CD4-positive, alpha-beta T cell treated with Interleukin-12 subunit alpha and Interleukin-12 subunit beta, for 1 hour (primary cell): ENCODE measurements at places on chromosomes 3 and 15.

- DNase-seq, result no peak
Observed at GRCh38 chr3:171132873-171133272, 106.4 kb upstream of the SLC2A2 start.

DNA sequence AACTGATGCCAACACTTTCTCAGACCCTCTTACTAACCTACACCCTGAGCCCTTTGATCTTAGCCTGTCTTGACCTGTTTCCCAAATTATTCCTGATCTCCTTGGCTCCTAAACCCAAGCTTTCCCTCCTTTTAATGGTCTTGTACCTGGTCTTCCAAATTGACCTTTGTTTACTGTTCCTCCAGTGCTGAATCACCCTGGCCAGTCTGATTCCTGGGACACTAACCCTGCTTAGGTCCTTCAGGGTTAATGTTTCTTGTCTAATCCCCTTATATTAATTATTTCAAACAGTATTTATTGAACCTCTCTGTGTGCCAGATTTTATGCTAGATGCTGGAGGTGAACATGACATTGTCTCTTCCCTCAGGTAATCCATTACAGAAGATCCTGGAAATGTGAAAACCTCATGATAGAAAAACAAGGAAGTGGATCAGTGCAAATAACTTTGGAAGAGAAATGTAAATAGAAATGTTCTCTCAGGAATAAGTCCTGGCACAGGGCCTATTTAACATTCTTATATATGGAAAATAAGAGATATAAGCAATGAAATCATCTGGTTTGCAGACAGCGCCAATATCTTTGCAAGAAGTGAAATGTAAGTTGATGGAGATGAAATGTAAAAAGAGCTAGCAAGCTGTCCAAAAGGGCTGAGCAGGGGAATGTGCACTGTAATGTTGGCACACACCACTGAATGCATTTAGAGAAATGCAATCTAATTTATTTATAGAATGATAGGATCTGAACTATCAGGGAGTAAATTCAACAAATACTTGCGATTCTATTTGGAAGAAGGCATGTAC, 20.7 kb downstream of the HGD start:
- DNase-seq, result no peak

DNA sequence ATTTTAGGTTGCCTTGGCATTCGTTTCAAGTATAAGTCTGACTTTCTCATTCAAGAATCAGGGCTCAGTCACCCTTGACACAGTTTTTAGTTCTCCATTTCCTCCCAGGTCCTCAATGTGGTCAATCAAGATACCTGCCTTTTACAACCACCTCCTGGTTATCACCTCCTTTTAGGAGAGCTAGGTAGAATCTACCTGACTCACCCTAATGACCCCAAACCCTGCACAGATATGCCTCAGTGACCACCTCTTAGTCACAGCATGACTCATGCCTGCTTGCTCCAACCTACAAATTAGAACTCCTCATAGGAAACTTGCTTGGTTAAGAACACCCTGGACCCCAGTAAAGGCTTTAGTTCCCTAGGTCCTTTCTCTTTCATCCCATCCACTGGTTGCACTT, 22.5 kb downstream of the DMXL2 start:
- no peak for DNase-seq

DNA sequence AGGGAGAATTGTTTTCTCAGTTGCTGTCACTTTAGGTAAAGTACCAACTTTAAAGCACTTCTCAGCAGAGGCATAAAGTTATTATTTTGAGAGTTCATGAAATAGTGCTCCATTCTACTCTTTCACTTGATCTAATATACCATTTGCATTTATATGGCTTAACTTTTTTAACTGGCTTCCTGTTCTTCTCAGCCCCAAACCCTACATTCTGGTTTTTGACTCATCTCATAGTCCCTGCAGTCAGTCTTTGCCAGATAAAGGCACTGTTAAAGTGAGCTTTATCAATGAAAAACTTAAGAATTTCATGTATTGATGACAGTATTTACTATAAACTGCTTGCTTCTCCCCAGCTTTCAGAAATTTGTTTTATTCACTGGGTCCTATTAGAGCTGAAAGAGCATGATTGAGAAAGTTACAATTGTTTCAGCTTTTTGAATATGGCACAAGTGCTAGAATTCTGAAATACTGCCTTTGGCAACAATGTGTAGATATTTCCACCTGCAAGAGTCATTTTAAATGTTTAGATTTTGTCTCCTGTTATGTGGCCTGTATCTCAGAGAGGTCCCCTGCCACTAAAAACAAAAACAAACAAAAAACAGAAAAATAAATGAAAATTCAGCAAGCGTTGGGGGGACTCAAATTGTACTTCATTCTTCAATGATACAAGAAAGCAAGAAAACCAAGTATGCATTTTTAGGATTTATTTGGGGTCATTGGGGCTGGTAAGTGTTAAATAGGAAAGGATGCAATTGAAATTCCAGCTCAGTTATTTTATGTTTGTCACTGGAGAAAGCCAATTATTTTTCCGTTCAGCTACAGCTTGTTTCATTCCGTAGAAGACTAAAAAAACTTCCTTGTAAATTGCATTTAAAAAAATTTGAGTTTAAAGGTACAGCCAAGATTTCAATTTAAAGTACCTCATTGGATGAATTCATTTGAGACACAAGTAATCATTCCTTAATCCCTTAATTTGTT, 28.6 kb downstream of the TGFBR2 start:
- DNase-seq, result no peak

DNA sequence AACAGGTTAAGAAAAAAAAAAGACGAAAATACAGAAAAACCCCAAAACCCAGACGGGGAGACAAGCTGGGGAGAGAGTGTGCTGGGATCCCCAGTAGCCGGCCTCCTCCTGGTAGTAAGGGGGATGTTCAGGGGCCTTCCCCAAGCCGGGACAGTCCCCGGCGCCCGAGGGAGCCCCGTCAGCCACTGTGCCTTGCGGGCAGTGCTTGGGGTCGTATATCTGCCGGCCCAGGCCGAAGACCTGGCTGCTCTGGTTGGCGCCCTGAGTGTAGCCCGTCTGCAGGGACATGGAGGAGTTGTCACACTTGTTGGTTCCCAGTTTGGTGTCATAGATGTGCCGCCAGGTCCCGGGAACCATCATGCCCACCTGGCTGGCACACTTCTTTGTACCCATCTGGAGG, 287.2 kb upstream of the GADL1 start:
- no peak for DNase-seq

DNA sequence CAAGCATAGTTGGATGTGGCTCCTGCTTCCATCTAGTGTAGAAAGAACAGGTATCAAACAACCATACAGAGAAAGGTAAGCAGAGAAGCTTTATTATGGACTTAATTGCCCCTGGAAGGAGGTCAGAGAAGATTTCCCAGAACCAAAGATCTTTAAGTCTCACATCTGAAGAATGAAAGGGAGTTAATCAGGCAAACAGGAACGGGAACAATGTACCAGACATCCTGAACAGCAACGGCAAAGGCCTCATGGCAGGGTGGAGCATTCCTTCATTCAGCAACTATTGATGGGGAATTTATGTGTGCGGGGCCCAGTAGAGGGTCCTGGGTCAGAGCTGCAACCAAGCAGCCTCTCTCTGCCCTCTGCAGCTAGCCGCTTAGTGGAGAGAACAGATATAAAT, 61.5 kb downstream of the LMCD1 start:
- no peak for DNase-seq

DNA sequence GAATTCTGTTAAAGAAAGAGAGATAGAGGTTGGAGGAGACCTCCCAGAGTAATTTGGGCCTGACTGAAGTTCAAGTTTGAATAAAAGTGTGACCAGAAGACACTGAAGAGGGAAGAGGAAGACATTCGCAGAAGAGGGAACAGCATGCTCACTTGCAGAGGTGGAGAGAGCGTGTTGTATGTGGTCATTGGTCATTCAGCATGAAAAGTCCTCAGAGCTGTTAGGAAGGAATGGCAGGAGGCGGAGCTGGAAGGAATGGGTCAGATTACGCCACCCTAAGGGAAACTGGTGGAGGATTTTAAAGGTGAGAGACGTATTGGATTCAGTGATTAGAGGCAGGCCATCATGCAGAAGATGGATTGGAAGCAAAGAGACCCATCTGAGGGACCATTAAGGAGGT, 41.6 kb downstream of the IQCH start:
- DNase-seq, result no peak

DNA sequence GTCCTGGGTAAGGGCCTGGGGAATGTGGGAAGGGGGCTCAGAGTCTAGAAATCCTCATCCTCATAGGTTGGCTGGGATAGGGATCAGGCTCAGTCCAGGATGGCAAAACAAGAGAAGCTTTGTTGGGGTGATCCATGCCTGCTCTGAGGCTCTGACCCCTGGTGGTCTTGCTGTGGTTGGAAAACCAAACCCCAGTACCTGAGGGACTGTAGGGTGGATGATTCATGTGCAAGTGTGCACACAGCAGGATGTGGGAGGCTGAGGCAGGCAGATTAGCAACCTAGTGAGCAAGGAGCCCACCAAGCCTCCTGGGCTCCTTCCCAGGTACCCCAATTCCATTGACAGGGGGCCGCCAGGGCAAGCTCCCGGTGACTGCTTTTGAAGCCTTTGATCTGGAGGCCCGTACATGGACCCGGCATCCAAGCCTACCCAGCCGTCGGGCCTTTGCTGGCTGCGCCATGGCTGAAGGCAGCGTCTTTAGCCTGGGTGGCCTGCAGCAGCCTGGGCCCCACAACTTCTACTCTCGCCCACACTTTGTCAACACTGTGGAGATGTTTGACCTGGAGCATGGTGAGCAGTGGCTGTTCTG, 3.1 kb downstream of the KLHDC8B start:
- no peak for DNase-seq

GRCh38 chr15:68340726-68341671, 63.5 kb downstream of the FEM1B start:
- DNase-seq, result no peak

- DNase-seq, result no peak
Observed at GRCh38 chr3:86175593-86176444, 815.1 kb downstream of the VGLL3 start.

DNA sequence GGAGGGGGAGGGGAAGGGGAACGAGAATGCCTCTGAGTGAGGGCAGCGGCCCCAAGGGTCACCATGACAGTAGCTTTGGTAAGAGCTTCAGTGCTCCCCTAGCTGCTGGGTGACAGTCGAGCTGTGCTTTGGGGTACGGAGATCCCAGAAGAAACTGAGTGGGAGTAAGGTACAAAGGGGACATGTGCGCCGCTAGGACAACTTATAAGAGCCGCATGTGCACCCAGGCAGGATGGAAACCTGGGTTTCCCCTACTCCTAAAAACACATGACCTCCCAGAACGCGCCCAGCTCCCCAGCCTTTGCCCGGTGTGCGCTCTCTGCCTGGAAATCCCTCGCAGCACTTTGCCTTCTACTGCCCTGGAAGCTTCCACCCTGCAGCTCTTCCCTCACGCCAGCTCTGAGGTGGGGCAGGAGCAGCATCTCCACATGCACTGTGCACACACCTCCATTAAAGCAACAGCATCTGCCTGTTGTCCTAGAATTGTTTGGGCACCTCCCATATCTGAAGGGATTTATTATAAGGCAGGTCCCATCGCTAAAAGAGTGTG, 232.2 kb downstream of the ADAMTS17 start:
- no peak for DNase-seq

DNA sequence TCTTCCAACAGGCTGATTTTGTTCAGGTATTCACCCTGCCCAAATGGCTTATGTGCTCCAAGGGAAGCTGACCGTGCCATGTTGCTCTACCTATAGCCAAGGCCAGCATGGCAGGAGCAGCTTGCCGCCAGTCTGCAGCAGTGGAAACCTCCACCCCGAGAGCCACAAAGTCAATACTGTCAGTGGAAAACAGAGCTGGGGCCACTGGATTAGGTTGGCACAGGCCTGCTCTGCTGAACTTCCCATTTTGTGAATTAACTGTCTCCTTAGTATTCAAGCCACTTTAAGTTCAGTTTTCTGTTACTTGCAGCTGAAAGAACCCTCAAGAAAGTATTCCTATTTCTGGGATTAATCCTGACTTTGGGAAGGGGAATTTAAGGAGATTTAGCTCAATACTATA, 63.8 kb upstream of the XCR1 start:
- DNase-seq, result no peak

DNA sequence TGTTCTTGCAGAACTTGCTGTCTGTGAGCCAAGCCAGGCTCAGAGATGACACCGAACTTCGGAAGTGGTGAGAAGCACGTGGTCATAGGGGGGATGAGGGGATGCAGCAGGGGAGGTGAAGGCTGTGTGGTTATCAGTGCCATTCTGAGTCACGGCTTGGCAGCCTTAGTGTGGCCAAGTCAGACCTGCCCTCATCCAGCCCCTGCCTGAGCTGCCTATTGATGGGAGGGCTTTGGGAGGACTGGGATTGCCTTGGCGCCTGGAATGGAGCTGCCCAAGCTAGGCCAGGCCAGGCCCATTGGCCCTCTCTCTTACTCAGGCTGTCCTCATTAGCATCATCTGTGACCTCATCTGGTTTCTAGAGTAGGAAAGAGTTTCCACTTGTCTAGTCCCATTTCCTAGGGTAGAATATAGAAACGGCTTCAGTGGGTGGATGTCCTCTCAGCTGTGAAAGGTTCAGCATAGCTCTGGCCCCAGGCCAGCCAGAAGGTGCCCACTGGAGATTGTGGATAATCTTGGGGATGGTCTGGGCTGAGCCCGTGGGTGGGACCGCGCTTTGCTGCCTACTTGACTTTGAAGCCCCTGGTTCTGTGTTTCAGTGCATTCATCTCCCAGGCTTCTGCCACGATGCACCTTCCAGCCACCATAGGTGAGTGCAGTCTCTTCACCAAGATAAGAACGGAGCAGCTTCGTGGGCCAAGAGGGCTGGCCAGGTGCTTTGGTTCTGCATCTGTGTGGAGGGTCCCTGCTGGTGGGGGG, 7.2 kb downstream of the FAH start:
- DNase-seq, result no peak

GRCh38 chr3:55330355-55330754, 156.8 kb downstream of the WNT5A start:
- DNase-seq, result no peak

DNA sequence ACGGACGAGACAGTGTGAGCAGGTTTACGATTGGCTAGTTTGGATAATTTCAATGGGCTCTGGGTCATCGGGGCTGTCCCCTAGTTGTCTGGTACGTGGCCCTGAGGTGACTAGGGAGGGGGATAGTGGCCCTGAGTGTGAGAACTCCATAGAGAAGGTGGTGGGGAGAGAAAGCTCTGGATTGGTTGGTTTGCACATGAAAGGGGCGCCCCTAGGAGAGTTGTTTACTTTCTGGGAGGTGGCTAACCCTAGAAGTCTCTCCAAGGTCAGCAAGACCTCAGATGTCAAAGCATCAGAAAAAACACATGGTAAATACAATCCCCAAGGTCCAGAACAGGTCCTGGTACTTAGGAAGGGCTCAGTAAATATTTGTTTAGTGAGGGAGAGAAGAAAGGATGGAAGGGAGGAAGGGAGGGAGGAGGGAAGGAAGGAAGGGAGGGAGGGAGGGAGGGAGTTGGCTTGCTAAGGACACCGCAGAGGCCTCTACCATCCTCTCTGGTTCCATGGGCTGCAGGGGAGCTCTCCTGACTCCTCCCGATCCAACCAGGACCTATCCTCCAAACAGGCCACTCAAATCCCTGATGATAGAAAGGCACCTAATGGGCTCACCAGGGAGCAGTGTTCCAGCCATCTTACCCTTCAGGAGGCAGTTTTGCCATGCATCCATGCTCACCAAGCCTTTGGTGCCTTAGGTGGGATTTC, 3.0 kb upstream of the TRH start:
- DNase-seq, result no peak

GRCh38 chr3:119300991-119301391, 6.8 kb downstream of the ARHGAP31 start:
- DNase-seq, result no peak
